ENCODE measurements at places on chromosomes 5 and 9. TPM values are rescaled to one million over a fixed set of nuclear protein-coding genes. Genes with fewer than 3 reads are reported as not detected.

DNA sequence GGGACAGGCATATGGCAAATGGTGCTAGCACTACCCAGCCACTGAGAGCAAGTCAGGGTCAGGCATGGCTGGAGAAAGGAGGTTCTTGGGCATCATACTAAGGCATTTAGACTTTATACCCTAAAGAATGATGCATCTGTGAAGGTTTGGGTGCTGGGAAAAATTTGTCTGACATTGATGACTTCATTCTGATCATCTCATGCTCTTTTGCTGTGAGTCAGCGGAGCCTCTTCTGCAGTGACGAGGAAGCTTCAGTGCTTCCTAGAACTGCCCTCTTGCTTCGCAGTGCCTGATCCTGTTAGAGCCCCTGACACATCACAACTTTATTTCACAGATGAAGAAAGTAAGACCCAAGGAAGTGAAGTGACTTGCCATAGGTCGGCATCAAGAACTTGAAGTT is 266.6 kb upstream of the GAS1 start:
- no peak for DNase-seq

DNA sequence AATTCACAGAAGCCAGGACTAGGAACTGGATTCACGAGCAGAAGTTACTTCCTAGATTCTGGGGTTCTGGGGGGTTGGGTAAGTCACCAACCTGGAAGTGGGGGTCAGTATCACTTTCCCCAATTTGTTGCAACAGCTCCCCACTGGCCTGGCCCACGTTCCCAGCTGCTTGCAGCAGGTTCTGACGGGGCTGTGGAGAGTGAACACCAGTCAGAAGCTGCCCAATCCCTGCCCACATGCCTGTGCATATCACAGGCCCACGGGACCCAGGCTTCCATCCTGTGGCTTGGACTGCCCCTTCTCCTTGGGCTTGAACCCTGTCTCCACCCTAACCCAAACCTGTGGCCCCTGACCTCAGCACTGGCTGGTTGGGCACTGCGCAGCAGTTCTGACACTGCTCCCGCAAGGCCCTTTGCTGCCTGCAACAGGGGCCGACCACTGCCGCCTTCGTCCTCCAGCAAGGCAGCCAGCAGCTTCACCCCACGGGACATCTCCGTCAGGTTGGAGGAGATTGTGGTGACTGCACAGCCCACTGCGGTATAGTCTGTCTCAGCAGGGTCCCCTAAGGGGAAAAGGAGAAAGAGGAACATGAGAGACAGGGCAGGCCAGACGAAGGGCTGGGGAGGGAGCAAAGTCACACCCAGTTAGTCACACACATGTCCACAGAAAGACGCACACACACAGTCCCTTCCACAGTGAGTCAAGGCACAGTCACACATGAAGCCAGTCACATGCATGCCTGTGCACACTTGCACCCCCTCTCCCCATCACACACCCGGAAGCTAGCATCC is 13.1 kb downstream of the TLN1 start:
- DNase-seq, result no peak

Gene SVEP1
- polyA plus RNA-seq, result not detected

Gene DCAF12
- polyA plus RNA-seq, result 18.4 TPM

DNA sequence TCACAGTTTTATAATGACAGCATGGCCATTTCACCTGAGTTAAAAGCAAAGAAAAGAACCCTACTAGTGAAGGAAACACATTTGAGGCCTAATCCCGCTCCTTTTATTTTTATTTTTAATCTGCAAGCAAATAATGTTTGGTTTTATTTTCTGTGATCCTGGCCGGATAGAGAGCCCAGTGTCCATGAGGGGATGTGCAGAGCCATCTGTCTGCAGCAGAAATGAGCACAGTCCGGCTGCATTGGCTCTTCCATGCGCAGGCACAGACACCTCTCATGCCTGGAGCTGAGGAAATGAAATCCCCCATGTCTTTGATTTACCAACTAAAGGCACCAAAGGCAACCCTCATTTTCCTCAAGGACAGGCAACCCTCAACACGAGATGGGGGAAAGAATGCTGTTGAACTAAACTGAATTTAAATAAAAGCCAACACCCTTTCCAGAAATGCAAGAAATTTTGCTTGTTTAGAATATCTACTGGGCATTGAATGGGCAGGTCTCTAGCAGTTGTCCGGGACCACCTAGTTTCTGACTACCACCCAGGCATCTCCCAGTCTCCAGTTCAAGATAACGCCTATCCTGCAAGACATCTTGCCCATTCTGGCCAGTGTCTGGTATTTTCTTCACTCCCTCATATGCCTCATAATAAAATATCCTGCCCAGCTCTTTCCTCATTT is 47.9 kb upstream of the SEMA6A start:
- DNase-seq, result no peak

DNA sequence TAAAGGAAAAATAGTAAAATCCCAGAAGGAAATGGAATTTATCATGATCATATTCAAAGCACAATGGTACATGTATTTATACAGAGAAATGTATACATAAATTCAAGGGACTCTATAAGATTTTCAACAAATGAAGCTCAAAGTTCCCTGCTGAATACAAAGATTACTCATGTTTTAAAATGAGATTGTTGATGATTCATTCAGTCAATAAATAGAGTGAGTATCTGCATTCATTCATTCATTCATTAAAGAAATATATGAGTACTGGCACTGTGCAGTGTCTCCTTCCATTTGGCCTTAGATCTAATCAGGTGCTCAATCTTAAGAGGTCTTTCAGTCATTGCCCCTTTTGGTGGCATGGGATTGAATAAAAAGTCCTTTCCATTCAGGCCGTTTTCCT is 310.0 kb downstream of the KIAA0825 start:
- no peak for DNase-seq

DNA sequence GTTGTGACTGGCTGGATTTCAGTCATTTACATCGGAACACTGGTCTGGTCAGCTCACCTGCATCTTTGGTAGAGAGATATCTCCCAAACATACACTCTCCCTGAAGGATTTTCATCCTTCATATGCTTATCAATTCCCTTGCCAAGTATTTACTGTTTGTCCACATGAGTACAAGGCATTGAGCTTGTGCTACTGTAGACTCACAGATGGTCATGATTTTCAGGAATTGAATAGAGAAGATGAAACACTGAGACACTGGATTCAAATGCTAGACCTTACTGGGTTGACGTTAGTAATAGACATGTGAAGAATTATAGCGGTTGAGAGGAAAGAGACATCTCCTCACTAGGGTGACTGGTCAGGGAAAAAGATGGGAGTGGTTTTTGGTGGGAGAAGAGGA is 62.9 kb upstream of the ABL1 start:
- no peak for DNase-seq

Gene IRGM
- polyA plus RNA-seq, result 4.0 TPM

Gene PCDHB8
- polyA plus RNA-seq, result not detected

- no peak for DNase-seq
Observed at GRCh38 chr5:56037531-56038010, 42.8 kb upstream of the IL6ST start.

Gene SPATA31E1
- not detected for polyA plus RNA-seq

GRCh38 chr5:142597546-142598337 is 88.1 kb downstream of the FGF1 start:
- DNase-seq, result no peak

- DNase-seq, result no peak
Observed at GRCh38 chr9:14183001-14183400, 130.9 kb downstream of the NFIB start.

DNA sequence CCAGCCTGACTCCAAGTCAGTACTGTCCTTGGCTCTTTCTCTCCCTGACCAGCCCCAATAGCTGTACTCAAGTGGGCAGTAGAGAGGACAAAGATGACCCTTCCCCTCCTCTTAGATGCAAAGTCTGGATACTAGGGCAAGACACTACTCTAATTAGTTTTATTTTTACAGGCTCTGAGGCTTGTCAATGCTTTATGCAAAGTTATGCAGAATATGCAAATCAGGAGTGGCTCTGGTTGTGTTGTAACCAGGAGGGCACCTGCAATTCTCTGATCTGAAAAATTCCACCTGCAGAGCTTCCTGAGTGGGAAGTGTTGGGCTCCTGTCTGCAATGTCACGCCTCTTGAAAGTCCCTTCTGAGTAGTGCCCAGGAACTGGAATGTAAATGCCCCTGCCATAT is 201.5 kb downstream of the RGS3 start:
- DNase-seq, result no peak

DNA sequence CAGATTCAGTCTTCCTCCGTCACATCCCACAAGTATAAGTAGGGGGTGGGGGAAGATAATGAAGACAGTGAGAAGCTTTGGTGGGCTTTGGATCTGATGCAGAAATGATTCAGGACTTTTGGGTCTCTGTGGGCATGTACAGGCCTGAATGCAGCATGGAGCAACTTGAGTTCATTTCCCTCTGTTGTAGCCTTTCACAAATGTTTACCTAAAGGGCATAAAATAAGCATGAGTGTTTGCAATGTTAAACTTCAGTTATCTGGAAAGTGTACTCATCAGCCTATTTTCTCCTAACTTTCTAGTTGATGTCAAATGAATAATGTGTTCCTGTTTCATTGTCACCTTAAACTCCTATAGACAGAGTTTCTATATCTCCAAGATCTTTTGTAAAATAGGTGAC is 39.3 kb downstream of the GARNL3 start:
- no peak for DNase-seq

DNA sequence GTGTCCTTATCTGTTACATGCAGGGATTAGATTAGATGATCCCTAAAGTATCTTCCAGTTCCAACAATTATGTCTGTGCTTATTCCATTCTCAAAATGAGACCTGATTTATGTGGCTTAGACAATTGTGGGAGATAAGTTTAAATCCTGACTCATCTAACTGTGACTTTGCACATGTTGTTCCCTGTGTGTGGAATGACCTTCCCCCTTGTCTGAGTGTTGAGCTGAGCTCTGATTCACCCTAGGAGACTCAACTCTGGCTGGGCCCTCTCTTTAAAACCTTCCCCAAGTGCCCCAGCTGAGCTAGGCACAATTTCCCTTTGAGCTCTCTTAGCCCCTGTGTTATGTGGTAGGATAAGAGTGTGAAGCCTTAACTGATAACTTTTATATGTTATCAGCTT is 118.9 kb upstream of the ELL2 start:
- DNase-seq, result no peak

GRCh38 chr9:78243130-78243529 is 7.3 kb downstream of the CEP78 start:
- no peak for DNase-seq

- no peak for DNase-seq
Observed at GRCh38 chr5:55052383-55052931, 28.4 kb downstream of the GZMK start.

- DNase-seq, result no peak
Observed at GRCh38 chr9:33628865-33629410, 104.9 kb downstream of the ANKRD18B start.

DNA sequence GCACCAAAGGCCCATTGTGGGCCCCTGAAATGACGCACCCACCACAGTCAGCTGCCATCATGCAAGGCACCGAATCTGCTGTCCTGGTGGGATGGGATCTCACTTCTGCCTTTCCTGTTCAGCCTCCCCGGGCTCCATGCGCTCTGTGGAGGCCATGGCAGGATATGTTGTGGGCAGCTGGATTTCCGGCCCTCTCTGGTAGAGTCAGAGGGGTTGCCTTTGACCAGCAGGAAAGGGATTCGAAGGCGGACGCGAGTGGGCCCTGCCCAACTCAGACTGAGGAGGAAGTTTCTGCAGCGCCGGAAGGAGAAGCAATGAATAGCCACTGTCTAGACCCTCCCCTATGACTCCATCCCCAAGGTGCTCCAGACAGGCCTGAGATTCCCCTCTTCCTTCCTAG is 35.5 kb downstream of the GADD45G start:
- DNase-seq, result no peak

DNA sequence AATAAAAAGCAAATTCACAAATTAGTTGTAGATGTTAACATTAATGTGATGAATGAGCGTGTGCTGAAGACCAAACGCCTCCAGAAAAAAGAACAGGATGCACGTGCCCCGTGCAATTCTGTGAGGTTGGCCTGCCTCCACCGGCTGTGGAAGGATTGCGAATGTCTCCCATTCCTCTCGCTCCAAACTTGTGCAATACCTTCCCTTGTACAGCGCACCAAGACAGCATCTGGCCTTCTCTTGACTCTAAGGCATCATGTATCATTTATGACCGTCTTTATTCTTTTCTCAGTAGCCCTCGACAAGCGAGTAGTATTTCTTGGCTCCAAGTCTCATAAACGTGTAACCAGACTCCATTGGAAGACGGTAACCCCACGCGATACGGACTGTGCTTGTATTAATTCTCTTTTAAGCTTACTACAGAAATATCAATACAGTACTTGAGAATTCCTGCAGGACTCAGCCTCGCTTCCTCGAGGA is 1.5 kb upstream of the TESK1 start:
- DNase-seq, result no peak

- no peak for DNase-seq
Observed at GRCh38 chr5:125011947-125012346, 265.5 kb upstream of the ZNF608 start.

DNA sequence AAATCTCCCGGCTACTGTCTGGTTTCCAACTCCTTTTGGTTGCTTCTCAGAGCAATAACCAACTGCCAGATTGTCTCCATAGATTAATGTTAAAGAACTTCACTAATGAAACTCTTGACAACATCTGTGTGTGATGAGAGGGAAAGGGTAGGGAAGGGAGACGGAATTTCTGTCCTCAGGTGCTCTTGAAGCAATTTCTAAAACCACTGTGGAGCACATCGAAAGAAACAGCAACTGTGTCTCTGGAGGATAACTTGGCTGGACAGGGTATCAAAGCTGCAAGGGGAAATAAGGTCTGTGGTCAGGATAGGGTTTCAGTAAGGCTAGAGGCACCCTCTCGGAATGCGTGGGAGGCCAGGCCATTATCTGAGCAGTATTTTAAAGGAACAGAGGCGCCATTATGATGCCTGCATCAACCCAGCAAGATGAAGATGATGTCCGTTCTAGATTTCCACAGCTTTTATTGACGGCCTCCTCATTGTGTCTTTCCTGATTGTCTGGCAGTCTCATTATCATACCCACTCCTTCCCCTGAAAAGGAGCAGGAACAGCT is 76.6 kb downstream of the RORB start:
- no peak for DNase-seq

DNA sequence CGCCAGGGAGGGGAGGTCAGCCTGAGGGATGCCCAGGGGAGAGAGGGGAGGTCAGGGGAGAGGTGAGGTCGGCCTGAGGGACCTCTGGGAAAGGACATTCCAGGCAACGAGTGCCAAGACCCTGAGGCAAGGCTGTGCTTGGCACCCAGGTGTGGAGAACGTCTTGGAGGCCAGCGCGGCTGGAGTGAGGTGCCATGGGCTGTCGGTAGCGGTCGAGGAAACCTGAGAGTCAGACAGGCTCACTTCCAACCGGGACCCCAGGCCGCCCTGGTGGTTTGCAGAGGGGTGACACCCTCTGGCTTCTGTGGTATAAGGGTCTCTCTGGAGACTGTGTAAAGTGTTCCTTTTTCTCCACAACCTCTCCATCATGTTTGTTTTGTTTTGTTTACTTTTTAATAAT is 82.9 kb downstream of the CACNA1B start:
- DNase-seq, result no peak

Gene EIF4E1B
- not detected for polyA plus RNA-seq

Measured in CD8-positive, alpha-beta memory T cell (primary cell).